Activated CD4-positive, alpha-beta T cell treated with anti-CD3 and anti-CD28 coated beads for 4 hours (primary cell): ENCODE measurements at places on chromosomes 12 and 14.

GRCh38 chr14:36845356-36846012, 183.8 kb downstream of the PAX9 start:
- DNase-seq, result no peak

DNA sequence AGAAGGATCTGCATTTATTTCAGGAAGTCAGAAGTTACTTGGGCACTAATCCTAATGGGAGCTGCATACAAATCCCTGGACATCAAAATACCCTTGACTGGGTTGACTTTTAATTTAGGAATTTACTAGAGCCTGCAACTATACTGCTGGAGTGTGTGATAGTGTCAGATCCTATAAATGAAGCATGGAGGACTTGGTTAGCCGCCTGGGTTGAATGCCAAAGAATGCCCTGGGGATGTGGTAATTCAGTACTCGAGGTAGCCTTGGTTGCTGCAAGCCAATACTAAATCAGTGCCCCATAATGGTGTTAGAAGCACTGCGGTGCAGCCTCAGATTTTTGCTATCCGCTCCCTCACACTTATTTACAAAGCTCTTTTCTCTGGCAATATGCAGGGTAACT, 184.9 kb downstream of the CAPZA3 start:
- DNase-seq, result no peak

- no peak for DNase-seq
These were observed 19.8 kb downstream of the OR5AU1 start for GRCh38 chr14:21136024-21136423.

GRCh38 chr12:114664651-114665320, 19.2 kb downstream of the TBX3 start:
- DNase-seq, result no peak

DNA sequence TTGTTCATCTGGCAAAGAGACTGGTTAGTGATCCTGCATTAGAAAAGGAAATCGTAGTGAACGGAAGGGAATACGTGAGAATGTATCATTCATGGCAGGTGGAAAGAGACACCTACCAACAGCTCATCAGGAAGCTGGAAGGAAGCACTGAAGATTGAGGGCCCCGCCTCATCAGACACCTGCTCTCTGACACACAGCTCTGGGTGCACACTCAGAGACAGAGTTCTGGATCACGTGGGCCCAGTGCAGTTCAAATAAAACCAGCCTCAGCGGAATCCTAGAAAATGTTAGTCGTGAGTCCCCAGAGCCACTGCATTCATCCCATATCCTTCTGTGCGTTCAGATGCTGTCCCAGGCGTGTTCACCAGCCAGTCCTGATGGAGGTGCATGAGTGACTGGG, 129.7 kb downstream of the GLT1D1 start:
- DNase-seq, result no peak

DNA sequence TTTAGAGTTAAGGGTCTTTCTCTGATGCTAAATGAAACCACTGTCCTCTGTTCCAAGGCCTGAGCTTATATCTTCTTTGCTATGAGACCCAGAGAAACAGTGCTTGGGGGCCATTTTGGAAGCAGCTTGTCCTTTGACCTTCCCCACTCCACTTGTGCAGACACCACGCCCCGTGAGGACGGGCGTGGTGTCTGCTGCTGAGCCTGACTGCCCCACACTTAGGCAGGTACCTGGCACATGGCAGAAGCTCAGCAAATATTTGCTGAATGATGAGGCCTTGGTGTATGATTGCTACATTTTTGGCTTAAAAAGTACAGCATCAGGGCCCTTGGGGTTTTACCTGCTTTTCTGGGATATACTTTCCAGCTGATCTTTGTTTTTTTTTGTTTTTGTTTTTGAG, 69.9 kb downstream of the RASSF3 start:
- no peak for DNase-seq

- no peak for DNase-seq
These were observed 7.1 kb downstream of the STX2 start for GRCh38 chr12:130831876-130832405.

GRCh38 chr12:558580-558979, 98.8 kb downstream of the B4GALNT3 start:
- no peak for DNase-seq

DNA sequence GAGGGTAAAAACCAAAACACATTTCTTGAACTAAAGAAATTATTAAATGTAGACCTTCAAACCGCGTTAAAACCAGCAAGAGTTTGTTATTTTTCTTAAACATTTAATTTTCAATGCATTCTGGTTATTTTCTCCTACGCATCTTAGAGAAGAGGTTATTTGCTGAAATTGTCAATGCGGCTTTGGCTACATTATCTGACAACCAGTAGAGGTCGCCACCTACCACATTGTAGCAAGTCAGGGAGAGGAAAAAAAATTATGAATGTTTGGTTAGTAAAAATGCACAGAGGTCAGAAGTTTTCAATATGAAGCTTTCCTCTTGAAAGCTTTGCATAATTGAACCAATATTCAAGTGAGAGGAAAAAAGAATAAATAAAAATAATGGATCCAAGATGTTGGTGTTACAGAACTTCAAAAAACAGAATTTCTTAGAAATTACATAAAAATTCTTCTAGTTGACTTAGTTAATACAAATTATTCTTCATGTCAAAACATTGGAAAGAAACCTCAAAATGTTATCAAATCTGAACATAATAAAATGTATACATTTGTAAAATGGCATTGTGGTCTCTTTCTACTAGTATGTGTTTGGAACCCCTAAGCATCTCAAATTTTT, 159.4 kb upstream of the TMTC2 start:
- peak; percentile 4 for DNase-seq

DNA sequence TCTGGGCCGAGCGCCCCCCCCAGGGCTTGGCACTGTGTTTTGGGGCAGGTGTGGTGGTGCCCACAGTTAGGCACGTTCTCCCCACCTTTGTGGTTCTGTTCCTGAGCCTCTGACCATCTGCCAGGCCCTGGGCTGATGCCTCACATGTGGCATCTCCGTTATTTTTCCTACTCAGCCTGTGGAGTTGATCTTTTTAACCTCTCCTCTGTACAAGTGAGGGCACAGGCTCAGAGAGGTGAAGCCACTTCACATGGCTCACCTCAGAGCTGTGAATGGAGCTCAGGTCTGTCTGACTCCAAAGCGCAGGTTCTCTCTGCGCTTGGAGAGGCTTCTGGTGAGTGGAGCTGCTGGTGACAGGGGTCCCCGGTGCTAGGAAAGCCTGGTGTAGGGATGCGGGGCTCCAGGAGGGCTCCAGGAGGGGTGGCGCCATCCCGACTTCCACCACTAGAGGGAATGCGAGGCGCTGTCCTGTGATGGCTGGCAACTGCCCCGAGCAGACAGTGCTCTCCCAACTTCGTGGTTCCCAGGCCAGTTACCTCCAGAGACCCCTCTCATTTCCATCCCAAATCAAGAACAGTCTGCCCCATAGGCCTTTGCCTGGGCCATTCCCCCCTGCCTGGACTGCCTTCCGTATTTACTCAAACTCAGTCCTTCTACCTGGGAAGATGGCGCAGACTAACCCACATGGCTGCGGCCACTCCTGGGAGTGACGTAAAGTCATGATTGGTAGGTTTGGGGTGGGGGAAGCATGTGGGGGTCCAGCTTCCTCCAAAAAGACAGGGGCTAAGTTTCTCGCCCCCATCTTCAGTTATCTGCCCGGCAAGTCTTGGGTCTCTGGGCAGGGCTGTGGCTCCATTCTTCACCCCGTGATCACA, 9.9 kb downstream of the BCL7A start:
- peak; percentile 35 for DNase-seq

DNA sequence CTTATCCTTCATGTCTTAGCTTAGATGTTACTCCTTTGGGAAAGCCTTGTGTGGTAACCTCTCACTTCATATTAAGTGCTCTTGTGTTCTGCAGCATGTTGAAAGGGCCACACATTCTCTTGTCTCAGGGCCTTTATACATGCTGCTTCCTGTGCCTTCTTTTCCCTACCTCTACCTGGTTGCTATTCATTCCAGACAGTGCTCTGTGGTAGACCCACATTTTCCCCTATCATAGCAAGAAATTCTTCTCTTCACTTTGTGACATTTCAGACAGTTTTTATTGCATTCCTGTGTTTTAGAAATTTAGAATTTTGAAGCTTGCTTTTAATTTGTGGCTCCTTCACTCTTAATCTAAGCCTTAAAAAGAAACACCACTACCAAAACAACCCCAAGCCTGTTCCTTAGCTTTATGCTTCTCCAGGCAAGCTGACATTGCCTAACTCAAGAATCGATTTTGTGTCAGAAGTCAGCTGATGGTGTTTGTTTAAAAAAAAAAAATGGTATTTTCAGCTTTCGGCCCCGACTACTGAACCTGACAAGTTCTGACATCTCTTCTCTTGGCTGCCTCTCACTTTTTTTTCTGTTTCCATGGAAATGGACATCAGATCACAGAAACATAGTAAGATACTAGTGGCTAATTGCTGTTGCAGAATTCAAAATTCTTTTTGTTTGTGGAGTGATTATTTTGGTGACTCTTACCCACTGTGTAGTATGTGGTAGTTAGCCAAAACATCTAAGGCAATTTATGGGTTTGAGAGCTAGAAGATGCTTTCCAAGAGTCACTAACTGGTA, 156.3 kb downstream of the NUBPL start:
- no peak for DNase-seq

DNA sequence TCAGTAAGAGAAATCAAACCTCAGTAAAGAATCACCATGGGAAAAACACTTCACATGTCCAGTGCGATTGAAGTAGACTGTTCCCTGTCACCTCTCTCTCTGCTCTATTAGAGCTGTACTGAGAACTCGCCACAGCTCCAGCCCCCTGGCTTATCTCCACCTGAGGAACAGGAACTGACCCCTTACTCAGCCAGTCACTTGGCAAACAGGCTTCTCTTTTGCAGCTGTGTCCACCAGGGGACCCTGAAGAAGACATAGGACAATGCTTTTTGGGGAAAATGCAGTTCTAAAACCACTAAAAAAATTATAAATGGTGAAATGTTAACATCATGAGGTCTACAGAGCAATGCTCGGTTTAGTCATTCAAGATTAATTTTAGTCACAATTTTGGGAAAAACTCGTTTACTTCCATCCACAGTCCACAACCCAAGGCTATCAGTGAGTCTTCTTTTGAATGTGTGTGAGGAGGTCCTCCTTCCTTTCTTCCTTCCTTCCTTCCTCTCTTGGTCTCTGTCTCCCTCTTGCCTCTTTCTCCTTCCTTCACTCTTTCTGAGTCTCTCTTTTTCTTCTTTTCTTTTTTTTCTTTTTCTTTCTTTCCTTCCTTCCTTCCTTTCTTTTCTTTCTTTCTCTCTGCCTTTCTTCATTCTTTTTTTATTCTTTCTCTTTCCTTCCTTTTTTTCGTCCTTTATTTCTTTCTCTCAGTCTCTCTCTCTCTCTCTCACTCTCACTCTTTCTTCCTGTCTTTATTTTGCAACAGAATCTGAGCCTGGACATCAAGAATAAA, 1189.5 kb upstream of the TMEM132C start:
- DNase-seq, result no peak

DNA sequence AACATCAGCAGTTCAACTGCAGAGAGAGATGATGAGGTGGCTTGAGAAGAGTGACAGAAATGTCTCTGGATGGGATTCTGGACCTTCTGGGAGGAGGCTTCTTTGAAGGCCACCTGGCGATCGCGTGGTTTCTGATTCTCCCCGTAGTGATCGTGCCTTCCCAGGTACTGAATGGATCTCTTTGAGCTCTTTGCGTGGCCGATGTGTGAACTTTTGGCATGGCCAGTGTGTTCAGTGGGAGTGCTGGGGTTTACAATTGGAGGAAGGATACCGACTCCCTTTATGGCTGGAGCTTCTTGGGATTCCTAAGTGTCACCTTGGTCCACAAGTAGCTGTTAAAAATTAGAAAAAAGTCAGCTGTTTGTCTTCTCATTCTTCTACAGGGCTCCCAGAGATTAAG, 374.7 kb downstream of the C12orf75 start:
- no peak for DNase-seq

- no peak for DNase-seq
These were observed 225.4 kb downstream of the KLHL28 start for GRCh38 chr14:44736326-44736725.

GRCh38 chr12:131825146-131825892, 2.9 kb upstream of the MMP17 start:
- no peak for DNase-seq

DNA sequence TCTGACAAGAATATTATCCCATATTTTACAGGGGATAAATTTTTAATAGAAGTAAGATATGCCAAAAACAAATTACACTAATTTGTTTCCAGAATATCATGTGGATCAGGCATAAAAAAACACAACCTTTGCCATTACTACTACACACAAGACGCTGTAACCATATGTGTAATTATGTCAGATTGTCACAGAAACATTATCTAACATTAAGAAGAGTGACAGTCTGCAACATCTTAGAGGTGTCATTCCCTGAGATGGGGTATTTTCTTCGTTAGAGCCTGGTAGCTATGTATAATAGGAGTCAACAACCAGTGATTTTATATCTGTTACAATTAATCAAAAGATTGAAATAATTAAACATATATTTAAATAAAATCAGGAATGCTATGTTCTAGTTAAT, 518.9 kb downstream of the RERGL start:
- no peak for DNase-seq

DNA sequence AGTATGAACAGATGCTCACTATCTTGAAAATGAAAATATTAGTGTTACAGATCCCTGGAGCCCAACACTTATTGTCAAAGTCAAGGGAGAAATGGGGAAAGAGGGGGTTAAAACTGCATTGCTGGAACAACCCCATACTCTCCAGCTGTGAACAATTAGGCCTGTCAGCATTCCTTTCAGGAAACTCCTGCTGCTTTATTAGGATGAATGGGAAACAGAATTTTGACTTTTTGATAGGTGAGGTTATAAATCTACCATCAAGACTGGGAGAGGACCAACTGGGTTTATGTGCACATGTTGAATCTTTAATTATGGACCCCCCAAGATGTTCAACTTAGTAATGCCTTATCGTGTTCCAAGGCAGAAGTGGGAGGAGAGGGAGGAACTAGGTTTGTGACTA, 85.0 kb downstream of the TMTC1 start:
- no peak for DNase-seq

GRCh38 chr12:77236066-77236465, 170.7 kb upstream of the E2F7 start:
- no peak for DNase-seq

DNA sequence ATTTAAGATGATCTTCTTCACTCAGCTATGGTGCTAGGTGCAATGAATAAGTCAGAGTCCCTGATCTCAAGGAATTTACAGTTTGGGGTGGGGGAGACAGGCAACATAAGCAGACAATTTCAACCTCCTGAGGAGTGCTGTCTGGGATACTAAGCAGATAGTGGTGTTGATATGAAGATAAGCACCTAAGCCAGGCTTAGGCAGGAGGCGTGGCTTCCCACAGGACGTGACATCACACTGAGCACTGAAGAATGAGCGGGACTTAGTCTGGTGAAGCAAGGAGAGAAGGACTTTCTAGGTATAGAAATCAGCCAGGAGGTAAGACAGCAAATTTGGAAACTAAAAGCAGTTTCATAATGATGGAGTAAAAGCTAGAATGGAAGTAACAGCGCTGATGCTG, 6.8 kb downstream of the PRPH start:
- no peak for DNase-seq
